Right forelimb (tissue), 1 donor: ENCODE measurements at places on chromosomes 5 and 9.
A peak's percentile ranks its signal among the peaks of the same experiment; 100 is the strongest.

DNA sequence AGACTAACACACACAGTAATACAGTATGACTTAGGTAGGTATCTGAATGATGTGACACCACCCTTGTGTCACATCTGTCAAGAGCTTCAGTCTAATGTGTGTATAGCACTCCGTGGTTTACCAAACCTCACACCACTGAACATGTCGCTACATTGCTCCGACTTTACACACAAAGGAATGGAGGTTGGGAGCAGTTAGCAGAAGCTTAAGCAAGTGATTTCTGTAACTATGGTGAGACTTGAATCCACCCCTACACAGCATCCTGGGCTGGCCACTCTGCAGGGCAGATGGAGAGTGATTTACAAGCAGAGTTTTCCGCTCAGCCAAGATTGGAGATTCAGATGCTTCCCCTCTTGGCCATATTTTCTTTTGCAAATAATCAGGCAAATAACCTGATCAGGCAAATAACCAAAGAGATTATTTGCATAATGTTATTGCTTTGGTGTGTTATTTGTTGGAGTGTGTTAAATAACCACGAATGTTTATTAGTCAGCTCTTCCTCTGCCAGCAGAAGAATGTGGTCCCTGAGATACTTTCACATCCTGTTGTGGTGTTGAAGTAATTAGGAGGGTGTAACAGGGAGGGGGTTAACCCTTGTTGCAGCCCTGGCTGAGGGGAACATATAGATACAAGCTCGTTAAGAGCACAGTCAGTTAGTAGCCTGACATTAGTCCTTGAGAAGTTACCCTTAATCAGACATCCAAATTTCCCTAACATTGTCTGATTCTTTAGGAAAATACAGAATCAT lies 92.8 kb downstream of the SNX18 start:
- no peak for DNase-seq

DNA sequence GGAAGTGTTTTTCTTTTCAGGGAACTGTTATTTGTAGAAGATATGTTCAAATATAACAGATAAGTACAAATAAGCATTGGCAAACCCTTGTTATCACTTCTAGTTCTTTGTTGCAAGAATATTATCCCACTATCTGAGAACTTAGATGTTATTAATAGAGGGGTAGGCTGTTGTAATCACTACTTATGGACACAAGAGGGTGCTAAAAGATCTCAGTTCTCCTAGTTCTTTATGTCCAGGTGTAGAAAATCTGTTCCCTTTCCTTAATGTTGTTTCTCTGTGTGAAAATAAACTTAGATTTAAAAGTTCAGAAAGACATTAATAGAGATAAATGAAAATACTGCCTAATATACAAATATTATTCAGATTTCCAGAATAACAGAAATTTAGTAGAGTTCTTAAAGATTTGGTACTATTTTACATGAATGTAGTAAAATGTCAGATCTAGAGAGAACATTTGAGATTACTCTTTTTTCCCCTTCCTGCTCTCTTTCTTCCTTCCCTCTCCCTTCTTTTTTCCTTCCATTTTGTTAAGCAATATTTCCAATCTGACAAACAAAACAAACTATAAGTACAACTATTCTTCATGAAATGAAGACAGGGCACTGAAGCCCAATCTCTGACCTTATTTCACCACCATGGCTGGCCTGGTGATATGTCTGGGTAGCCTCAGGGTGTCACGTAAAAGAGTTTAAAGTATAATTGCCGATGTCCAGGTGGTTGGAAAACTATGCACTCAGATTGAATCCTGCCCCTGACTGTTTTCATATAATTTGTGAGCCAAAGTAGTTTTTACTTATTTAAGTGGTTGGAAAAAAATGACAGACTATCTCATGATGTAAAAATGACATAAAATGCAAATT lies 43.6 kb upstream of the C5orf46 start:
- DNase-seq, result no peak

DNA sequence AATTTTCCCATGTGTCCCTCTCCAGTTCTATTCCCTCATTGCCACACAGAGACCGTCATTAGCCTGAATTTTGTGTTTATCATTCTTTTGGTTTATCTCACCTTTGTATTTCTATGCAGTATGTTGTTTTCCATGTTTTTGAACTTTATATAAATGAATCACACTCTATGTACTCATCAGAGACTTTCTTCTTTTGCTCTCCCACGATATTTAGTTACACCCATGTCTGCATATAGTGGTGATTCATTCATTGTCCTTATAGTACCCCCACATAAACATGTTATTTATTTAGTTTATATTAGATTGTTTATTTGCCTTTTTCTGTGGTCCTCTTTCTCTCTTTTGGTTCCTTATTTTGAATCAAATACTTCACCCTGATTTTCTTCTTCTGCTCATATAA lies 199.7 kb downstream of the FSTL4 start:
- DNase-seq, result no peak

- DNase-seq, result peak; percentile 42
Observed at GRCh38 chr9:69757996-69758675, 1.7 kb downstream of the PTAR1 start.

GRCh38 chr9:134497283-134497860 lies 144.2 kb upstream of the COL5A1 start:
- no peak for DNase-seq

DNA sequence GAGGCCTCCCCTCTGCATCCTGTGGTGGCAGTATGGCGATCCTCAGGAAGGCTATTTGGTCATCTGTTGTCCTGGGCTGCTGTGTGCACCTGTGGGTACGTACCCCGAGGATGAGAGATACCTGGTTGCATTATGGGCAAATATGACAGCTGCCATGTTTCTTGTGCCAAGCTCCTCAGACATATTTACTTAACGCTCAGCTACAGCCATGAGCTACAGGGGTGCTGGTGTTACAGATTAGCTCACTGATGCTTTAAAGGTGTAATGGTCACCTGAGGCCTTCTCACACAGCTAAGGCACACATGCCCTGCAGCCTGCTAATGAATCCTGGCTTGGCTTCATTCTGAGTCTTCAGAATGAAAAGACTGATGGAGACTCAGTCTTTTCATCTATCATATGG lies 12.0 kb downstream of the NDST1 start:
- DNase-seq, result no peak

DNA sequence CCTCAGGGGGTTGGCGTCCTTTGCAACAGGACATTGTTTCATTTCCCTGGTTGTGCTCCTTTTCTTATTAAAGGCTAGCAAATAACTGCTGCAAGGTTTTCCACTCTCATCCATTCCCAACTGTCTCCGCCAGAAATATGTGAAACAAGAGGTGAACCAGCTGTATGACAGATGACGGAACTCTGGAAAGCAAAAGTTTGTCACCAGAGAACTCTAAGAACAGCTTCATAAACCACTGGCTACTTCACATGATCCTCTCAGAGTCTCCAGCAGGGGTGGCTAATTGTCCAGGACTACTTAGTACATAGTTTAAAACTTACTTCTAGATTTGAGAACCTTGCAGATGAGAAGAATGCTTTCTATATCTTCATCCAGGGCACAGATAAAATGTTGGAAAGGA lies 195.9 kb upstream of the RAD23B start:
- no peak for DNase-seq
